ENCODE measurements at places on chromosomes 2 and 18.
A peak's percentile ranks its signal among the peaks of the same experiment; 100 is the strongest.

GRCh38 chr18:55732227-55733106 is 144.5 kb upstream of the TCF4 start:
- DNase-seq = peak; percentile 66

DNA sequence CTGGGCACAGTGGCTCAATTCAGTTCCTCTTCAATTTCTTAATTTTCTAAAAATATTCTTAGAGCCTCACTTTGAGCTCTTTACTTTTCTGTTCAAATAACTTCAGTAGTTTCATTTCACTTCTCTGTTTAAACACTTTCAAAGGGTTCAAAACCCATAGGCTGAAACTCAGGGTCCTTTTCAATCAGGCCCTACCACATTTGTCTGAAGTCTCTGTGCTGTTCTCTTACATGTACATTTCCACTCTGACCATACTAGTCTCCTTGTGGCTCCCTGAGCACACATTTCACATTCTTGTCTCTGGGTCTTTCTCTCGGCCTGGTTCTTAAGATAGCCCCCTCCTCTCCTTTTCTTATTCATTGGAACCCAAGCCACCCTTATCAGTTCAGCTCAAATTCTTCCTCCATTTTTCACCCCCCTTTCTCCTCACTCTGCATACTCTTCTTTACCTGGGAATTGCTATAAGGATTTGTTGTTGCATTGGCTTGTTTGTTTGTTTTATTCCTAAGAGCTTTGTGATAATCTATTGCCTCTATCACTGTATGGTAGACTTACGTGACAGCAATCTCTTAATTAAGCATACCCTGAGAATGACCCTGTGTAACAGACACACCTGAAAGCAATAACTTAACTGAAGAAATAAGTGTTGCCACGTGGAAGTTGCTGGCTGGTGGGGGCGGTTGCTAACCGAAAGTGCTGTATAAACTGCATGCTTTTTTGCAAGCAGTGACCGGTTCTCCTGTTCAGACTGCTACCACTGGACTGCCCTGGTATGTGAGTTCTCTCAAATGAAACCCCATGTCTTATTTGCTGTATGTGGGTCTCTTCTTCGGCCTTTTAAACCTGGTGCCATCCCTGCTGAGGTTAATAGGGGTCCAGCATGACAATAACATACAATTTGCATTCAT is 27.7 kb upstream of the ACADL start:
- DNase-seq = no peak

DNA sequence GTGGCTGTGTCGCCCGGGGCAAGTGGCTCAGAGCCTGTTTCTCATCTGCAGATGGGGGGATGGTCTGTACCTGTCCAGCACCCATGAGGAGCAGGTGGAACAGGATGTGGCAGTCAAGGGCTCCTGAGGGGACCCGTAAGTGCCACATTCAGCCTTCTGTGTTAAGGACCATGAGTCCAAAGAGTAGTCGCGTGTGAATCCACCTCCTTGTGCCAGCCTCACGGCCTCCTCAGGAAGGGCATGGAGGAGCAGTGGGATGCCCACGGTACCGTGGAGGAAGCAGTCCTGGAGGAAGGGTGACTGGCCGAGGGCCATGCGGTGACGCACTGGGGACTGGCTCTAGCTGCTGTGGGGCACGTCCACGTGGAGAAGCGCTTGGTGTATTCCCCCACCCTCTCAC is 61.1 kb downstream of the ODC1 start:
- DNase-seq = no peak

DNA sequence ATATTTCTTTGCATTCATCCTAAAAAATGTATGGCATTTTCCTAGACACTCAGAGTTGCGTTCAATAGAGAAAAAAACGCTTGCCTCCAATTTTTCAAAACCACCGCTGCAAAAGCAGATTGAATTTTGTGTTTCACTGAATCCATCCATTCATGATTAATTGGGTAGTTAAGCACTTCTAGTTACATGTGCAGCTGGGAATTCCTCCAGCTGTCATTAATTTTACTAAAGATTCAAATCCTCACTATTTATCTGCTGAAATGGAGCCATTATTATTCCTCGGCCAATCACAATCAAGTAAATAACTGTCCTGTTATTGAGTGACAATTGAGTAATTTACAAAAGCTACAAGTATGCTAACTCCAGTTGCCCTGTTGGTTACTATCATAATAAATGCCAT is 75.8 kb upstream of the ARL5A start:
- DNase-seq = no peak

DNA sequence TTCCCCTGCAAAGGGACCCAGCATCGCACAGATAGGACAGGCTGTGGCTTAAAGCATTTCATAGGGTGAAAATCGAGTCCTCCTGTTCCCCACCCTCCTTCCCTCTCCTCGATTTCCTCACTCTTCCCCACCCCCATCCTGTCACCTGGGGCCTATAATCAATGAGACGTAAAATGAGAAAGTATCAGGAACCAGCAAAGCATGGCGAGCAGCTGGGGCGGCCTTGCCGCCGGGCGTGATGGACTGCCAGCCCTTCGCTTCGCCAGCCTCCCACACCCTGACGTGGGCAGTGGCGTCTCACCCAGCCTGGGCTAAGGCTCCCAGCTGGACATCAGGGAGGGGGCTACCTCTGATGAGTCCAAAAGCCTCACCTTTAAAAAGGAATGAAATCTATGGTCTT is 11.1 kb downstream of the SLC30A3 start:
- no peak for DNase-seq

- DNase-seq = peak; percentile 77
Observed at GRCh38 chr2:65345631-65346030, 86.8 kb downstream of the SPRED2 start.

GRCh38 chr2:3216841-3217495 is 160.7 kb downstream of the EIPR1 start:
- DNase-seq = no peak

GRCh38 chr2:64952511-64953482 is 36.4 kb upstream of the SLC1A4 start:
- DNase-seq = peak; percentile 69

- DNase-seq = peak; percentile 95
Observed at GRCh38 chr2:17643031-17643615, 102.6 kb downstream of the VSNL1 start.

DNA sequence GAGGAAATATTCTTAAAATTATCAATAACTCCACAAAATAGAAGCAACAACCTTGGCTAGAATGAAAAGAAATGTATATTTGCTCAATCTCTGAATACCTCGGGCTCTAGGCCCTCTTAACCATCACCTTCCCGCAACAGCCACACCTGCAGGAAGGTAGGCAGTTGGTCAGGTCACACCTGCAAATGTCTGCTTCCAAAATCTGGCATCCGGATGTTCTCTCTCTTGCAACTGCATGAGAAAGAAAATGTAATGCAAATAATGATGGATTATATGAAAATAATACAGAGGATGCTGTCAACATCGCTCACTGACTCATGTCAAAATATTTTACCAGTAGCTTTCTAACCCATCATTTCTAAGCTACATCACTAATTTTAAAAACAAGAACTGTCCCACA is 148.3 kb downstream of the SATB2 start:
- no peak for DNase-seq

DNA sequence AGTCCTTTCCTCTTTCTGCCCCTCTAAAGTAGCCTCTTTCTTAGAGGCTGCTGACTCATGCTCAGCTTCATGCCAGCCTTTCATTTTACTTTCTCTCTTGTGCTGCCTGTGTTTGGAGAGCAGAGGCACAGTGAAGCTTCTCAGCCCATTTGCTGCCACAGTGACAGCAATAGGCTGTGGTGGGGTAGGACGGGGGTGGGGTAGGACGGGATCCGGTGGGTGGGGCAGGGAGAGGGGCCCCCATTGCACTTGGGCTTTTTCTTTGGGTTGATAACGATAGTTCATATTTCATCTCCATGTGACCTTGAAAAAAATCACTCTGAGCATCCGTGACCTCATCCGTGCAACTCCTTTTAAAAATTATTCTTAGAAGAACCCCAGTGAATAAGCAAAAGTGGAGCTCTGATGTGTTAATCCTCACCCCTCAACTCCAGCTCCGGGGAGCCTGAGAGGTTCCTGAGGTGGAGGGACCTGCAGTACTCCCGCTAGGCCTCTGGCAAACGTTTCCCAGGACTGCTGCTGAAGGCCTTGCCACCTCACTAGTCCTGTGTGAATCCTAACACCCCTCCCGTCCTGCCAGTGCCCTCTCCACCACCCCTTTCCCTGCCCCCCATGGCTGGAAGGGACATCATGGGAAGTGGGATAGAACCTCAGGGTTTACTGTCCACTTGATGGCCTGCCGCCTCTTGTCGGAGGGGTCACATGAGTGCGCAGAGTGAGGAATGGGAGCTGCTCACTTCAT is 70.8 kb downstream of the INPP4A start:
- peak; percentile 26 for DNase-seq

GRCh38 chr2:8572712-8573233 is 109.1 kb upstream of the ID2 start:
- DNase-seq = no peak

DNA sequence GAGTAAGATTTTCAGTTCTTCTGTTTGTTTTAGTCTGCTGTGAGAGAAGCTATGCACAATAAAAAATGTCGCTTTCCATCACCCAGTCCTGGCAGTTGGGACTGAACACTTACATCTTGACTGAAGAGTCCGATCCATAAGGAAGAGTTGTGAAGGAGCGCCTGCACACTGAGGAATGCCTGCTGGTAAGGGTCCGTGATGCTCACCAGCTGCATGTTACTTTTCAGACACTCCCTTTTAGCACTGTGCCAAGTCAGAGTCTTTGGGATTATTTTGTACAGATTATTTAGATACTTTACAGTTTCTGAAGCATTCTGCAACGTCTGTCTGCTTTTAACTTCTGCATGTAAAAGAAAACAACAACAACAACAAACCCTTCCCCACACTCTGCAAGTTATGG is 42.6 kb upstream of the CD302 start:
- DNase-seq = no peak

DNA sequence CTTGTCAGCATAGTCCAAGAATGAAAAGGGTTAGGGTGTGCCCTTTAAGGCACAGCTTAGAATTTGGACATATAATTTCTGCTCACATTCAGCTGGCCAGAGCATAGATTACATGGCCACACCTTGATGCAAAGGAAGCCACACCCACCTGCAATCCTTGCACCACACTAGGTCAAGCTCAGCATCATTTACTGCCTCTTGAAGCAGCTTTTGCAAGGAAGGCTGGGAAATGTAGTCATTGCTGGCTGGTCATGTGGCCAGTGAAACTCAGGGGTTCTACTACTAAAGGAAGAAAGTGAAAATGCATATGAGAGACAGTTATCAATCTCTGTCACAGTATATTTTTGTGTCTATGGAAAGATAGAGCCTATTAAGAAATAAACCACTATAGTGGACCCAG is 159.3 kb downstream of the GFPT1 start:
- DNase-seq = no peak

DNA sequence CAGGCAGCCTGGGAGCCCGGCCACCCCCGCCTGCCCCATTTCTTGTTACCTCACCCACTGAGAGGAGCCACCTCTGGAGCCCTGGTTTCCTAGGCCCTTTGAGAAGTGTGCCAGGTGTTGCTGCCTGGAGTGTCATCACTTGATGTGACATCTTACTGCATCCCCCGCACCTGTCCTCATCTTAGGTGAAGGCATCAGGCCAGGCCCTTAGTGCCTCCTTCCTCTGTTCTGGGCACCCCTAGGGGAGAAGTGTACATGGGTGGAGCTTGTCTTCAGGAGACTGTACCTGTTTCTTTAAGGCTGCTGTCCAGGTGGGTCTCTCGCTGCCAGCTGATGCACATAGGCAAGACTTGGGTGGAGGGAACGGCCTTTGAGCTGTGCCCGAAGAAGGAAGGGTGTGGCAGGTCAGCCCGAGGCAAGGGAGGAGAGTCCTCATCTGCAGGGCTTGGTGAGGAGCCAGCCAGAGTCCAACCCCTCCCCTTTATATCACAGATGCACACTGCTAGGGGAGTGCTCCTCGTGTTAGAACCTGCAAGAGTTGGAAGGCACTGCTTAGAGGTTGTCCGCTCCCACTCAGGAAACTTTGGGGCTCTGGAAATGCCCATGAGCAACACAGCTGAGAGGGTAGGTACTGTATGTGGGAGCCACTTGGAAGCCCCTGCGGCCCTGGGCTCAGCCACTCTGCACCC is 45.9 kb downstream of the NCK2 start:
- no peak for DNase-seq

GRCh38 chr2:181467966-181468707 is 11.0 kb downstream of the ITGA4 start:
- peak; percentile 19 for DNase-seq

DNA sequence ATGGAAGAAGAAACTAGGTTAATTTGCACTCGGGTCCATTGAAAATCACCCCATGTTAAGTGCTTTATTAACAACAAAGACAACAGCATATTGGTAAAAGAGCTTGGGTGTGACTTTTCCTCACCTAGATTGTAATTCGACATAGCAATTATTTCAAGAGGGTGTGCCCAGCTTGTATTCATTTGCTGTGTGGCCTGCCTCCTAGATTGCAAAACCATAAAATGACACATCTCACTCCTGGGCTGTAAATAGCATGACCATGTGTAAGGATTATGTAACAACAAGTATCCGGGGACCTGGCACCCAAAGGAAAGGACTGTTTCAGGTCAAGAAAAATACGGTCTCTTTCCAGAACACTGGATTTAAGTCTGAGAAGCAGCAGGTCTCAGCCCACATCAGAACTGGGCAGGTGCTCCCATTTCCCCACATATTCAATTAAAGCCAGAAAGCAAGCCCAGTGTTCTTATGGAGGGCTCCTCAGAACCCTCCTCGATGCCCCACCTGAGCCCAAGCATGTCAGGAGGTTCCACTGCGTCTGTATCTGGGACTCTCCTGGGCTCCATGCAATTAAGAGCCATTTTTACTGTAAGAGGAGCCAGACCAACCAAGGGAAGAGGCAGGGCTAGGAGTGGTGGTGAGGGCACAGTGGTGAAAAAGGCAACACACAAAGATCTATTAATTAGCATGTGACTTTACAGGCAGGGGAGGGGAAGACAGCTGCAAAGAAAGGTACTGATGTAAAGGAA is 39.2 kb downstream of the MREG start:
- peak; percentile 30 for DNase-seq

DNA sequence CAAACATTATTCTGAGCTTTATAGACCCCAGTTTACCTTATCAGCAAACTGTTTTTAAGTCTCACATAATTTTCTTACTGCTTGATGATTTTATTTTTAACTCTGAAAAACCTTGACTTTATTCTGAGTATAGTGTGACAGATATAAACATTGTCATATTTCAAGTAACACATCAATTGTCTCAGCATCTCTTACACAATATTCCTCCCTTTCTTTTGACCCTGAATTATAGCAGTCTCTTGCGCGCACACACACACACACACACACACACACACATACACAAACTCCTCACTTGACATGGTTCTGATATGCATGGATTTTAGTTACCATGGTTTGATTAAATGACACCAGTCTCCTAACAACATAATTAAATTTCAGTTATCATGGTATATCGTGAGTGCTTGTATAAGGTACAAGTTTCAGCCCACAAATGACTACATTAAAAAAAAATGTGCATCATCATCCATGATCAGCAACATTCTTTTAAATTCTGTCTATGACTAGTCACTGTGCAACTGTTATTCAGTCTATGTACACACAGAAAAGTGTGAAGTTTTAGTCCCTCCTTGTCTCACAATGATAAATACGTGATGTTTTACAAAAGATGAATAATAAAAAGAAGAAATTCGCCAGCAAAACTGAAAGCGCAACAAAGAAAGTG is 39.5 kb upstream of the TACR1 start:
- peak; percentile 87 for DNase-seq

- DNase-seq = no peak
Observed at GRCh38 chr18:7676253-7676873, 109.2 kb downstream of the PTPRM start.

- DNase-seq = no peak
Observed at GRCh38 chr18:7325126-7325430, 94.2 kb downstream of the LRRC30 start.
